ENCODE measurements at places on chromosomes 5 and 9.
A peak's percentile ranks its signal among the peaks of the same experiment; 100 is the strongest.

- DNase-seq, result no peak
These were observed 477.1 kb downstream of the AGTPBP1 start for GRCh38 chr9:85264695-85265094.

GRCh38 chr9:37286530-37287175 is 135.8 kb upstream of the GRHPR start:
- no peak for DNase-seq

- no peak for DNase-seq
These were observed 175.8 kb downstream of the C5orf15 start for GRCh38 chr5:133792655-133793054.

- no peak for DNase-seq
These were observed 137.6 kb downstream of the CMYA5 start for GRCh38 chr5:79827159-79827629.

DNA sequence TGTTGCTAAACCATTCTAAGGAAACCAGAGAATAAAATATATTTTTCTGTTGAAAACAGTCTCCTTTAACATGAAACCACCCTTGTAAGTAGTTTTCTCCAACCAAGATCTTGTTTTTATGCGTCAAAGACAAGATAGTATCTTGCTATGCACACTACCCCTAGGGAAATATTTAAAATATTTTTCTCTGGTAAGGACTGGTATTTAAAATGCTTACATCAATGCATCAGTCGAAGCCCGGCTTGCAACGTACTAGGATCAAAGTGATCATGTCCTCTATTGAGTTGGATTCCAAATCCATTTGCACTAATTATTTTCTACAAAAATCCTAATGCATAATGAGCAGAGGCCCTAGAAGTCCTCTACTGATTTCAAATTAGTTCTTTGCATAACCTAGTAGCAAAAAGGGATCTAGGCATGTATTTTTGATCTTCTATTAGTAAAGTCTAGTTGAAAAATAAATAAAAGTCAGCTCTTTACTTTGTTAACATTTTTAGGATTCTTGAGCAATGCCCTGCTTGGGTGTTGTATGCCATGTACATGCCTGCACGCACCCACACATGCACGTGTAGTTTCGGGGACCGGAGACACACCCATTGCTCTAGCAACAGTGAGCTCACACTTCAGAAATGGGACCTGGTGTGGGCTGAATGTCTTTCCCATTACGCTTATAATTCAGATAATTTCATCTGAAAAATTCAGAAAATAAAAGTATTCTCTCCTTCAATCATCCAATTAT is 165.0 kb upstream of the GPR151 start:
- no peak for DNase-seq

DNA sequence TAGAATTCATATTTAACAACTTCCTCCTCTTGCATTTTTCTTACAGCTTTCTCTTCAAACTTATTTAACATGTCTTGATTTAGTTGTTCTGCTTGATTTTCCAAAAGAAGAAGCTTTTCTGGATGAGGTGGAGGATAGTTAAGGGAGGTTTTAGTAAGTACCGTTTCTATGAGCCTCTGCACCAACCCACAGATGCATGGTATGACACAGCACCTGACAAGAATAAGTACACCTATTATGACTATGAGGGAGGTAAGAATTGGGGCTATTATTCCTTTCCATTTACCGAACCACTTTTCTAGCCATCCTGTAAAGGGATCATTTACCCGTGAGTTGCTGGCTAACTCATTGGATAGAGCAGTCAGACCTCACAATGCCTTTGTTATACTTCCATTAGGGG is 2.5 kb upstream of the HMGCS1 start:
- no peak for DNase-seq

DNA sequence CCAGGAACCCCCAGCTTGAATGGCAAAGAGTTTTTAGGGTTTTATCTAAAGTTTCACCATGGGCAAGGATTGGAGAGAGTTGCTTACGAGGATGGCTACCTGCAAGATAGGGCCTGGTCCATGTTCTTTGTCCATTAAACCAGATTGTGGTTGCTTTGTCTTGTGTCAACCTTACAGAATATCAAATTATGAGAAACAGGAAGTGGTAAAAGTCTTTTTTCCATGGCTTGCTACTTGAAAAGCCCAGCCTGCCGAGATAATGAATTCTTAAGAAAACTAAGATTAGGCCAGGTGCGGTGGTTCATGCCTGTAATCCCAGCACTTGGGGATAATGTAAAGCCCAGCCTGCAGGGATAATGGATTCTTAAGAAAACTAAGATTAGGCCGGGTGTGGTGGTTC is 24.4 kb downstream of the ZNF474 start:
- DNase-seq, result no peak

- no peak for DNase-seq
These were observed 239.6 kb downstream of the KDM4C start for GRCh38 chr9:6997330-6997729.

DNA sequence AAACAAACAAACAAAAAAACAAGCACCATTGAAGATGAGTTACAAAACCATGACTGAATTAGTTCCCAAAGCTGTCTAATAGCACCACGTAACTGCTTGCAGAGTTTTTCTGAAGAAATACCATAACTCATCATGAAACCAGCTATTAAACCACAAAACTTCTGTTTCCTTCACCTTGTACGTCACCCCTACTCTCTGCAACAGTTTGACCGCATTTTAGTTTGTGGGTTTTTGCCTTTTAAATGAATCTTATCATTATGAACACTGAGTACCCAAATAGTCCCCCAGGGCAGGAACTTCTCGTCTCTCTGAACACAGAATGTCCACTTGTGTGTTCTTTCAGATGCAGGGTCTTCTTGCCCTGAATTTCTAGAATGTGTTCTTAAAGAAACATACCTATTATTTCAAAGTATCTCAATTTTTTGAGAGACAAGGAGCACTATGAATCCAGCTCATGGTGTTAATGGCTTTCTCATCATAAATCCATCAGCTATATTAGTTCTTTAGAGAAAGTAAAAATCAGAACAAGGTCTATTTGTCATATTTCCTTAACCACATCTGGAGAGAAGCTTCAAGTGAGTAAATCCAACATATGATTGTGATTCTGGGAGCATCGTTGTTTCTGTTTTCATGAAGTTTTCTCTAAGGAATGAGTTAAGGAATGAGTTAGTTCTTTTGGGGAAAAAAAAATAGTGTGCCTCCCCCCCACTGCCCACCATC is 210.6 kb downstream of the AUH start:
- DNase-seq, result no peak

GRCh38 chr5:138936225-138936967 is 61.3 kb upstream of the LRRTM2 start:
- DNase-seq, result no peak

DNA sequence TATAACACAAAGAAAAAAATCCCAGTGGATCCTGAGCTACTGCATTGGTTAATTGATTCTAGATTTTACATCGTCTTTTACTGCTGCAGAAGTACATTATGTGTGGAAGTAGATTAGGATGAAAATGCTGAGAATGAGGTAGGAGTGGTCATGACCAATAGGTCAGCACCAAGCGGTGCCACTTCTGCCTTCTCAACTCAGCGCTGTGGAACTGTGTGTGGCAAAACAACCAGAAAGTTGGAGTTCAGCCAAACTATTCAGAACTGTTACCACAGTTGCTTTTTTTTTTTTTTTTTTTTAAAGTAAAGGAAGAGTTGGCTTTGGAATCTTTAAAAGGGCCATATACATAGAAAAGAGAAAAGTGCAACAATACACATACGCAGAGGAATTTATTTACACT is 24.2 kb downstream of the POU5F2 start:
- peak; percentile 22 for DNase-seq

- DNase-seq, result no peak
These were observed 220.5 kb downstream of the SH3GL2 start for GRCh38 chr9:17799369-17799768.

GRCh38 chr5:96331210-96331609 is 101.8 kb downstream of the PCSK1 start:
- no peak for DNase-seq

DNA sequence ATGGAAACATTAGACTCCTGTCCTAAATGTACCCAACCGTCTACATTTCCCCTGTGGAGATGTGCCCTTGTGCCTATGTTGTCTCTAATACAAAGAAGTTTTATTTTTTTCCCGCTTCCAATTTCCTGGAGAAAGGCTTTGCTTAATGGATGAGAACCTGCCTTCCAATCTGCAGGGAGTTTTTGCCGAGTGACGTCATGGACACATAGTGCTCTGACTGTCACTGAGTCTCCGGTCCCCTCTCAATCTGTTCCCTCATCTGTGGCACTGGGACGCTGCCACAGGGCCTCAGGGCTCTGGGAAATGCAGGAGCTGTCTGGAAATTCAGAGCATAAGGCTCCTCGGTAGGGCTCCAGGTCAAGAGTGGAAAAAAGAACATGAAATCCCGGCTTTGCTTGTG is 144.8 kb downstream of the PDZD2 start:
- no peak for DNase-seq

DNA sequence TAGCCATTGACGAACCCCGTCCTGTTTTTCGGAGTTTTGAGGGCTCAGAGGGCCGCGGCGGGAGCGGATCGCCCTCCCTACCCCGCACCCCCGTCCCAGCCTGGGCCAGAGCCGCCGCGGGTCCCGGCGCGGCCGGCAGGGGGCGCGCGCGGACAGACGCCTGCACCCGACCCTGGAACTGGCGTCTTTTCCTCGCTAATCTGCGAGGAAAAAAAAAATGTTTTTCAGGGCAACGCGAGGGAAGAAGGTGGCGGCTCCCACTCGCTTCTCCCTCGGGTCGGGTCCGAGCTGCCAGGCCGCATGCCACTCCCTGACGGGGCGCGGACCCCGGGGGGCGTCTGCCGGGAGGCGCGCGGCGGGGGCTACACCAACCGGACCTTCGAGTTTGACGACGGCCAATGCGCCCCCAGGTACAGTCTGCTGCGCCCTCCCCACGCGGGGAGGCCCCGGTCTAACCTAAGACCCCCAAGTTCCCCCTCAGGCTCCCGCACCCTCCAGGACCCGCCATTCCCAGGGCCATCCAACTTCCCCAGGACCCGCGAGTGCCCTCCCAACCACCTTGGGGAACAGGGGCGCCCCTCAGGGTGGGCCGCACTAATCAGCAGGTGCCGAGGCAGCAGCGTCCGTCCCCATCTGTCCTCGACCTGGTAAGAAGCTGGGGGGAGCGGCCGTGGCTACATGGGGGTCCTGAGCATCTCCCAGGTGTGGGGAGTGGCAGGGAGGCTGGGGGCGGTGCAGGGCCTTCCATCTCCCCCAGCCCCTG is at the start of gene KCNT1:
Gene KCNT1, plus strand, starts transcription at position 227 of the 763 bp plus-strand sequence. Its CDS starts 74 bp downstream, at position 301.
- DNase-seq, result no peak

DNA sequence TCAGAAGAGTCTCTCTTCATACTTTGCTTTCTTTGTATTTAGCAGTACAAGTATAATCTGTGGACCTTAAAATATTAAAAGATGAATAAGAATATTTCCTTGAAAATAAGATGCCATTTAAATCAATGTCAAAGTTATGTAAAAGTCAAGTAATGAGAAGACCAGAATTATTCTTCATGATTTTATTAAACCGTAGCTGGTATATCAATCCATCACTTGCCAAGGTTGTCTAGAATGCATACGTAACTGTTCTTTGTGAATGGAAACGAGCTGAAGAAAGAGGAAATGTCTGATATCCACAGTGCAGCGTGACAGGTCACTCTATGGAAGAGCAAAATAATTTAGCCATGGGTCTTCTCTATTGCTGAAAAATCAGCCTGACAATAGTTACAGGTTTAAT is 488.7 kb upstream of the CCNG1 start:
- no peak for DNase-seq

- no peak for DNase-seq
These were observed 1.0 kb downstream of the MRPS2 start for GRCh38 chr9:135501261-135502167.

DNA sequence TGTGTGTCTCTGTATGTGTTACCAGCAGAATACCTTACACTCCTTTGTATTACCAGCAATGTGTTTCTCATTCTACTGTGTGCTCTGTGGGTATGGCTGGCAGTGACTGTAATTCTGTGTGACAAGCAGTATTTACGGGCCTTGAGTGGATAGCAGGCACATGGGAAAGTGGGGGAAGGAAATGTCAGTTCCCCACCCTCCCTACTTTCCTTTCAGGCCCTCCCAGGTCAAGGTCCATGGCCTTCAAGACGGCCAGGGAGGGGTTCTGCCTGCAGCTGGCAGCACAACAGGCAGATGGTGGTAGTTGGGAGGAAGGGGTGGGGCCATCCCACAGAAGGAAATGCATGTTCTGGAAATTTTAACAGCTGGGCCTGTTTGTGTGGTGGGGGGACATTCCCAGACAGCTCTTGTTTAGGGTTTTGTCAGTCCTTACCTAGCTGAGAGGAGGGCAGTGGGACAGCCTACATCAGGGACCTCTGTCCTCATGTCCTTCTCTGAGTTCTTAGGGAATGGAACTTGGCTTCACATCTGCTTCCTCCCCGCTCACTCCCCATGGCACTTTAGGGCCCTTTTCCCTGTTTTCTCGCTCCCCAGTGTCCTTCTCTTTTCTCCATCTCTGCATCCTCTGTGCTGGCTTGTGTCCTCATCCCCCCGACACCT is 14.6 kb upstream of the TNIP1 start:
- DNase-seq, result no peak

GRCh38 chr5:113089653-113090335 is 113.2 kb downstream of the DCP2 start:
- no peak for DNase-seq

- DNase-seq, result no peak
These were observed 96.8 kb downstream of the ALDH1A1 start for GRCh38 chr9:72855890-72856523.

GRCh38 chr5:133870661-133871060 is 97.8 kb downstream of the C5orf15 start:
- no peak for DNase-seq

DNA sequence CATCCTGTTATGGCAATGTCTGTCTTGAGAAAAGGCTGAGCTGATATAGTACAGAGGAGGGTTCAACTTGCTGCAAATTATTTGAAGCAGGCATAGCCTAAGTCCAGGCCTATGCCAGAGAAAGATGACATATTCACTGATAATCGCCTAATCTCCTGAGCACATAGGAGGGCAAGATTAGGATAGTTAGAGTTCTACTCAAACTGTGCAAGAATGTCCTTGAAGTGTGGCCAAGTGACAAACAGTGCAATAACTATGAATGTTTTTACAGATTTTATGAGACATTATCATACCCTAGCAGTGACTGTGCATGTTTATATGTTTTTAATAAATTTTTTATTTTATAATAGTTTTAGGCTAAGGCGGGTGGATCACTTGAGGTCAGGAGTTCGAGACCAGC is 96.2 kb downstream of the TSSK1B start:
- no peak for DNase-seq

DNA sequence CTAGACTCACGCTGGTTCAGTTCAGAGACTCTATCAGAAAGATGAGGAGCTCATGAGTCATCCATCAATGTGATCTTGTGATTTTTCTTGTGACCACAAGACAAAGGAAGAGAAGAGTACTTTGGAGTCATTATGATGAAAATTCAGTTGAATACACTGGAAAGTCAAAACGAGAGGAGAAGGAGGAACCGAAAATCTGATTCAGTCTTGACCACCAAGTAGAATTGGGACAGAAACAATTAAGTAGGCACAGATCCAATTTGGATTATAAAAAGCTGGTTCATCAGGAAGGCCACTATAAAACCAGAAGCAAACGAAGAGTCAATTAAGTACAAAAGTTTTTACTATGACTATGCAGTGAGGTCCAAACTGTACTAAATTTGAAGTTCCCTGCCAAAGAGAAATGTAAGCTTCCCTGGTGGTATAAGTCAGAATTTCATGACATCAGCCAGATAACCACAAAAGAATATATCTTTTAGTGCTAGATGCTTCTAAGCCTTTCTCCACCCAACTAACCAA is 90.9 kb downstream of the THBS4 start:
- DNase-seq, result no peak

Measured in NCI-H774 (cell line).